PC-9 (cell line): ENCODE measurements at places on chromosomes 2 and 18. TPM values are rescaled to one million over a fixed set of nuclear protein-coding genes. Genes with fewer than 3 reads are reported as not detected.

GRCh38 chr18:73462092-73462491 is 594.3 kb upstream of the NETO1 start:
- no peak for DNase-seq

GRCh38 chr2:43421194-43421593 is 174.6 kb downstream of the THADA start:
- DNase-seq = no peak

DNA sequence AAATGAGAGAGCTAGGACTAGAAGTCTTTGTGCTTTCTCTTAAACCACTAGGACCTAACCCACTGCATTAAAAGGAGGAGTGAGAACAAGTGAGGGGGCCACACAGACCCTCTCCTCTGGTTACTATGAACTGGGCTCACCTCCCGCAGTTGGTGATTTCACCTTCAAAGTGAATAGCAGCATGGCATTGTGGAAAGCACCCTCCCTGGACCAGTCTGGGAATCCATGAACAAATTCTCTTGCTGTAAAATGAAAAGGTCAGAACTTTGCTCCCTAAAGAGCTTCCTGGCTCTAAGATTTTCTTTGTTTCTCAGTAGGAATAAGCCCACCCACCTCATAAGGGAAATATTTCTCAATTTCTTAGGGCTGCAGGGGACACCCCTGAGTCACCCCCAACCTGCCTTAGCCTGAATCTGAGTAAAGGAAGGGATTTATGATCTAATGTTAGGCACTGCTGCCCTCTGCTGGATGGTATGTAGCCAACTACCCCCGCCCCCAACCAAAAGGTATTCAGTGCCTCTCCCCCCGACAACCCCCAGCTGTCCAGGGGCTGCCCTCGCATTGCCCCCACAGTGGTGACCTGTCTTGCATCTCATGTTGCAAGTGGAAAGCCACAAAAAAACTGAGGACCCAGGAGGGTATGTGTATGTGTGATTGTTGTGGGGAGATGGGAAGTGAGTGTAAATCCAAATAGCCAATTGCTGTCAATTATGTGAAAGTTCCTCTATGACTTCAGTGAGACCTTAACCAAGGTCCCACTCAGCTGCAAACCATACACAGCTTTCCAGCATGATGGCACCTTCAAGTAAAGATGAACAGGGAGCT is 230.9 kb upstream of the SLC14A2 start:
- no peak for DNase-seq

- DNase-seq = no peak
These were observed 272.8 kb downstream of the CYRIA start for GRCh38 chr2:16392647-16393499.

- DNase-seq = no peak
These were observed 68.6 kb downstream of the ZAP70 start for GRCh38 chr2:97781981-97782380.

GRCh38 chr2:88859461-88859860 is 168.0 kb downstream of the RPIA start:
- no peak for DNase-seq

GRCh38 chr2:142725386-142725785 is 152.1 kb upstream of the KYNU start:
- DNase-seq = no peak

ANKRD30B gene
- not detected in 2 replicates for total RNA-seq

ITSN2 gene
- total RNA-seq = 28.4 and 30.4 TPM in 2 replicates

SERPINB7 gene
- total RNA-seq = 3.0 and 4.2 TPM in 2 replicates

CRACDL gene
- total RNA-seq = 29.6 and 33.7 TPM in 2 replicates

DNAJC5G gene
- total RNA-seq = not detected in 2 replicates
